ENCODE measurements at places on chromosomes 7 and 10.

DNA sequence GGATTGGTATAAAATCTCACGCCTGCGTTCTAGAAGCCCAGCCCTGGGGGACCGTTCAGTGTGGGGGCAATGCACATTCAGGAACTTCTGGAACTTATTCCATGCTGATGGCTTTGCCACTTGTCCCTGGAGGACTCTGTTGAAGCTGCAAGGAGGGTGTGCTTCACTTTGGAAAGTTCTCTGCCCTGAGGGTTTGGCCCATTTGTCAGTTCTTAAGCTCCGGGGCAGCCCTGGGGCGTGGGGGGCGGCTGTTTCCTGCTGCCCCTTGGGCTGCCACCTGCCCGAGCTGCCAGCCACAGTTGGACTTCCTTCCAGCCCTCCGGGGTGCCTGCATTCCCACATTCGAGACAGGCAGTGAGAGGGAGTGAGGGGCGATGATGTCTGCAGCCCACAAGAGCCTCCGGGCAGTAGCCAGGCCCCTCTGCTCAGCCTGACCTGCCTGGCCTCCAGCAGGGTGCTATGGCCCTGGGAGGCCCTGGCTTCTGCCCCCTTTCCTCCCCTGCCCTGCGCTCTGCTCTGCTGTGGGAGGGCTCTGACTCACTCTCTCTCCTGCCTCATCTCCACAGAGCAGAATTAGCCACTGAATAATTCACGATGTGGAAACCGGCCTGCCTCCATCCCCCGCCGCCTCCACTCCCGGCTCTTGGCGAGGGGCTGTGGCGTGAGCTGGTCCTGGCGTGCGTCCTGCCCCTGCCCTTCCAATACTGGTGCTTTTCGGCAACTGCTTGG, 1.9 kb downstream of the TTYH3 start:
- peak; percentile 70 for DNase-seq

DNA sequence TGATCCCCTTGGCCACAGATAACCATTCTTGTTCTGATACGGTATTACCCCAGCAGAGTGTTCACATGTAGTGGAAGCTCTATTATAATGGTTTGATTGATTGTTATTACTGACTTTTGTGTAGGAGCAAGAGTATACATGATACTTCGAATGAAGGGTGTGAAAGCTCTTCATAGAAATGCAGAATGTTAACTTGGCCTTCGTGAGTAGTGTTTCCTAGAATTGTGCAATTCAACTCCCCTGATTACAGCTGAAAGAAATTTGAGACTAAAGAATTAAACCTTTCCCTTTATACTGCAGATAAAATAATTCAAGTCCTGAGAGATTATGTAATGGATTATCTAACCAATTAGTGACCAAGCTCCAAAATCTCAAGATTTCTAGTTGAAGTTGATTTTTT, 38.2 kb downstream of the MKLN1 start:
- no peak for DNase-seq

- DNase-seq, result peak; percentile 81
These were observed 11.3 kb upstream of the SAMD8 start for GRCh38 chr10:75099952-75100763.

DNA sequence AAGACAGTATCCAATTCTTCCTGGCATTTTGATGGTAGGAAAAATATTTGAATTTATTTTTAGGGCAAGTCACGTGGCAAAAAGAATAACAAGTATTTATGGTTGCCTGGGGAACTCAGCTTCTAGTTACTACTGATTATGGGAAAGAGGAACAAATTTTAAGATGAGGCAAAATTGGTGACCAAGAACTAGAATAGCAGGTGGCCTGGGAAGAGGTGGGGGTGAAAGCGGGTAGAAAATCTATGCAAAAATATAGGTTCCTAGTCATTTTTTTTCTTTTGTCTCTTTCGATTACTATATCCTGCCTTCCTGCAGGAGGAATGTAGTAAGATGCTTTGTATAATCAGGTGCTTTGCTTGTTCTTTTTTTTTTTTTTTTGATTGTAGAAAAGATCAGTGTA, 27.8 kb downstream of the ENTPD1 start:
- peak; percentile 22 for DNase-seq

DNA sequence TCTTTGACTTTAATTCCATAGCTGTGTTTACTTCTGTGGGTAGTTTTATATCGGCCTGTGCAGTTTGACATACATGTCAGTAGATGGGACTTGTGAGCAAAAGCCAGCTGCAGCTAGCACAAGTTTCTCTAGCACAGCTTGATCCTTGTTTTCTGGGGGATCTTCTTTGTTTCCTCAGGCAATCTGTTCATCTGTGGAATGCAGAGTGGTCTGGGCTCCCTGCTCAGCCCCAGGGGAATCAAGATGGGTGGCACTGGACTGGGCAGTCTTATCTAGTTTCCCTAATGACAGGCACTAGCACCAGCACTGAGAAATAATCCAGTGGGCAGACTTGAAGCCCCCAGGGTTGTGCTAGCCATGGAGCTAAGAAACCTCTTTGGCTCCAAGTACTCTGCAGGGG, 40.8 kb downstream of the CYP2C19 start:
- no peak for DNase-seq

GRCh38 chr10:15603446-15604011, 116.2 kb downstream of the ITGA8 start:
- DNase-seq, result peak; percentile 18

- DNase-seq, result no peak
These were observed 33.4 kb upstream of the MYL10 start for GRCh38 chr7:101662447-101662998.

DNA sequence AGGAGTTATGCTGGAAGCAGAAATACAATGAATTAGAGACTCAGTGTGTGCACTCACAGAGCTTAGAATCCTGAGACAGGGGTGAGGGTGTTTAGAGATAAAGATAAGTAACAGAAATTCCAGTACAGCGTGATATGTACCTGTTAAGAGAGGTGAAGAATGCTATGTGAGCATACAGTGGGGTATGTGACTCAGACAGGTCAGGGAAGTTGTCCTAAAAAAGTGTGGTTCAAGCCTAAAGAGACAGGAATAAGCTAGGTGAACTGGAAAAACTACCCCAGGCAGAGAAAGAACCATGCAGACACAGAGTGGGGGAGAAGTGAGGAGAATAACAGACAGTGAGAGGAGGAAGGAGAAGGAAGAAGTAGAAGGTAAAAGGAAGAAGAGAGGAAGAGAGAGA, 8.6 kb downstream of the SMIM30 start:
- no peak for DNase-seq

GRCh38 chr10:69647126-69647525, 17.1 kb downstream of the FAM241B start:
- DNase-seq, result no peak

DNA sequence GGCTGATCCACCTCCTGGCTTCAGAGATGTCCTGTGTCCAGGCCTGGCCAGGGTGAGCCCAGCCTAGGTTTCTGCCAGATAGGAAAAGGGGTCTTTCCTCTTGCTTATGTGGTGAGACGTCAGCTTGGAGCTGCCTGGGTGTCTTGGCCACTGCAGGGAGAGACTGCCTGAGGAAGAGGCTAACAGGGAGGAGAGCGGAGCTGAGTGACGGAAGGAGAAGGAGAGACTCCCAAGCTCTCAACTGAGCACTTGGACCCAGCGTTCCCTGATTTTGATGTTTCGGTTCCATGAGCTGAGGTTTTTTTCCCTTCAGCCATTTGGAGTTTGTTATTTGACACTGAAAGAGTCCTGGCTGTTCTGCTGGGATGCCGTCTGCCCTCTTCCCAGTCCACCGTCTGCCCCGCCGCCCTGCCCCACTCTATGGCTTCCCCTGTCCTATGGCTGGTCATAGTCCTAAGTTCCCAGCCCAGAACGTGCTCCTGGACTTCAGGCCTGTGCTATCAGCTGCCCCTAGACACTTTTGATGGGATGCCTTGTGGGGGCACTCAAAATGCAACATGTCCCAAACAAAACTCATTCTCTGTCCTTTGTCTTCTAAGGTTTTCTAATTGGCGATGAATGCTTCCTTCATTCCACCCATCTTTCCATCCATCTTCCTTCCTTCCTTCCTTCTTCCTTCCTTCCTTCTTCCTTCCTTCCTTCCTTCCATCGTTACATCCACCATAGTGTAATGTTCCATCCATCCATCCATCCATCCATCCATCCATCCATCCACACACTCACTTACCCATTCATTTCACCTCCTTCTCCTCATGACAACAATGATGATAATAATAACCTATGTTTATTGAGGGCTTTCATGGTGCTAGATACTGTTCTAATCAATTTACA, 20.3 kb upstream of the PCBD1 start:
- no peak for DNase-seq

GRCh38 chr7:39199951-39200350, 222.2 kb downstream of the POU6F2 start:
- DNase-seq, result no peak

- DNase-seq, result peak; percentile 95
These were observed 766 bp upstream of the EIF3B start for GRCh38 chr7:2353936-2354185.

DNA sequence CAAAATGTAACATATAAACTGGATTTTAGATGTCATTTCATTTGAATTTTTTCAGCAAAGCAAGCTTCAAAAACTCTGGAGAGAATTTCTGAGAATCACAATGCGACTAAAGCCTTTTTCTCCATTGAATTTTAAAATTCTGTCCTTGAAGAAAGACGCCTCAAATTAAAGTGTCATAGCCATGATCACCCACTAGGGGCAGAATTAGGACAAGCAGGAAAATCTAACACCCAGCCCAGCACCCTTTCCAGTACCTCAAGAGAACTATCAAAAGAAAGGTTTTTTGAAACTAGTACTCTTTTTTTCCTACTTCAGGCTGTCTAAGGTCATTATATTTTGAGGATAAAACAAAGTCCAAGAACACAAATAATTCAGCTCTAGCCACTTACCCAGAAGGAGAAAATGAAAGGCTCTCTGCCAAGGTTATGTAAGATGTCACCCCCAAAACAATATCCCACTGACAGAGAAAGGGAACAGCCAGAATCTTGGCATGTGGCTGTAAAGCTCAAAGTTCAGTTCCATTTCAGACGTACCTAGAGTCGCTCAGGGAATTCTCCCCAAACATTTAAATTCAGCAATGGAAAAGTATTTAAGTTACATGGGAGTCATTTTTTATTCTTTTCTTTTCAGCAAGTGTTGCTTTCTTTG, 299.4 kb downstream of the SNX13 start:
- peak; percentile 72 for DNase-seq

DNA sequence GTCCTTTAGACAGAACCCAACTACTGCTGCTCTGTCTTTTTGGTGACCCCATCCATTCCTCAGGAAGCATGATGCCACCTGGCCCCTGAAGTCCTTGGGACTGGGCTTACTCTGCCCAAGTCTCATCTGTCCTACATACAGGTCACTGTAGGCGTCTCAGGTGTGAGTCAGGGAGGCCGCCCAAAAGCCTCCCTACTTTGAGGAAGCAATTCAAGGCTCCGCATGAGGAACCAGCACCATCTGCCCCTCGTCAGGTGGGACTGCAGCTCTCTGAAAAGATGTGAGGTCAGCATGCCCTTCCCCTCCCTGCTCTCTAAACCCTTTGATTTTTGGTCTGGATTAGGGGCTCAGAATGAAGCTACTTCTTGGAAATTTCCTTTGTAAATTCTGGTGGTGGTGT, 354.8 kb downstream of the CXCL12 start:
- peak; percentile 64 for DNase-seq

DNA sequence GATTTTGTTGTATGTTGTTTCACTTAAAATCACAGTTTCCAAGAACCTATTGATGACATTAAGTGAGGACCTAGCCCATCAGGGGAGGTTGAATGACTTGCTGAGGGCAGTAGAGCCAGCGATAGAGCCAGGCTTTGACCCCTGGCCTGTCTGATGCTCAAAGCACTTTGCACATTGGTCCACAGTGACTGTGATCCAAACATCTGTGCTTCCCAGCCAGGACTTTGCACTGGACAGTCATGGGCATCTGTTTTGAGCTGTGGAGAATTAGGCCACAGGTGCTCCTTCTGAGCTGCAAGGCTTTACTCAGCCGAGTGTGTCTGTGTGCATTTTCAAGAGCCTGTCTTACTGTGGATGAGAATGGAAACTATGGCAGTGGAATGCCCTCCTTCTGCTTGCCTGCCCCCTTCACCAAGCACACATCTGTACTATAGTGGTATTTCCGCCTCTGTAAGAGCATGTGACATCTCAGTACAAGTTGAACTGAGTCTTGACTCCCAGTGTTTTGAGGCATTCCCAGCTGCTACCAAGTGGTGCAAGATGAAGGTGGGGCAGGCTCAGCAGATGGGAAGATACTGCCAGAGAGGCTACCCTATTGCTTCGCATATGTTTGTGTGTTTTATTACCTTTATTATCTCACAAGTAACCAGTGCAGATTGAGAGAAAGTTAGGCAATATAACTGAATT, 72.7 kb upstream of the AOAH start:
- peak; percentile 40 for DNase-seq

- DNase-seq, result no peak
These were observed 37.3 kb downstream of the TET1 start for GRCh38 chr10:68597407-68597806.

DNA sequence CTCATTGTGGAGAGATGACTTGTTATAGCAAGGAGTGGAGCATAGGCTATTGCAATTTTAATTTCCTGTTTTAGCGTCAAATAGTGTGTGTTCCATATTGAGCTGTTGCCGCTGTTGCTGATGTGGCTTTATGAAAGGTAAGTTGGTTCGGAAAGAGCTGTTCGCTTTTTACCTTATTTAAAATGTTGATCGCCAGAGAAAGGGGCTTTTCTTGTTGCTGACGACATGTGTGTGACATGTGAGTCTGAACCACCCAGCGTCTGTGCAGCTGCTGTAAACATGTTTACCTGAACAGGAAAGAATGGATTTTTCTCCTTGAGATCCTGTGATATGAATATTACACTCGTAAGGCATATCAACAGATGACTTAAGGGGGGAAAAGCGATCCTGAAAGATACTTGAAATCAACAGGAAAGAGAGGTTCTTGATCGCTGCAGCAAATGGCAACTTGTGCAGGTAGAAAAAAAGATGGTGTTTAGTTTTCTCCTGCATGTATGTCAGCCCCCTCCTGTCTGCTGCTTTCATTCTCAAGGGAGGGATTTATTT, 2.5 kb downstream of the ZEB1 start:
- DNase-seq, result peak; percentile 20

DNA sequence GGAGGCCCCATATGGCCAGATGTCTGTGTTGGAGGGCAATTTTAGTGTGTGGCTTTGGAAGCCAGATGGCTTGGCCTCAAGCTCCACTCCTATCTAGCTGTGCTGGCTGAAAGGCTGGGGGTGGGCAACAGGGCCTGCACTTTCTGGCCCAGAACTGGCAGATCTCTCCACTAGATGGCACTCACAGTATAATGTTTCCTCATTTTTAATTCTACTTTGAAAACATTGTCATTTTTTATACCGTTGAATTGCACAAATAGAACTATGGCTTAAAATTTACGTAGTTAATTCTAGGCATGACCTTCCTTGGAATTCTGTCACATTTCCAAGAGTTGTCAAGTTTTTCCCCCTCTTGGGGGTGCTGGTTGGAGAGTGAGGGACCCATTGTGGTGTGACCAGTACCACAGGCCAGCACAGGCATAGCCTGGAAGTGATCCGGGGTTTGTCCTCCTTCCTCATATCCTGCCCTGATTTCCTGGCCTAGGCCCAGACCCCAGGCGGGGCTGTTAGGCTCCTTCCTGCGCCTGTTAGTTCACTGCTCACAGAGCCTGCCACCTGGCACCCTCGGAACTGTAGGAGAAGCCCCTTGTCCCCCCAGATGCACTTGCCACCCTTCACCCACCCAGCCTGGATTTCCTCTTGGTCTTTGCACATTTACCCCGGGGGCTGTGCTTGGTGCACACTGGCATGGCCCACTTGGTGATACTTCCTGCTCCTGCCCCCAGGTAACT, 52.8 kb downstream of the ARHGAP22 start:
- DNase-seq, result peak; percentile 84

Data from hematopoietic multipotent progenitor cell treated with erythropoietin and hydrocortisone succinate and interleukin-3 and kit ligand, for 4 days (in vitro differentiated cells).